ENCODE measurements at places on chromosomes 2 and 18. TPM values are rescaled to one million over a fixed set of nuclear protein-coding genes. Genes with fewer than 3 reads are reported as not detected.

DNA sequence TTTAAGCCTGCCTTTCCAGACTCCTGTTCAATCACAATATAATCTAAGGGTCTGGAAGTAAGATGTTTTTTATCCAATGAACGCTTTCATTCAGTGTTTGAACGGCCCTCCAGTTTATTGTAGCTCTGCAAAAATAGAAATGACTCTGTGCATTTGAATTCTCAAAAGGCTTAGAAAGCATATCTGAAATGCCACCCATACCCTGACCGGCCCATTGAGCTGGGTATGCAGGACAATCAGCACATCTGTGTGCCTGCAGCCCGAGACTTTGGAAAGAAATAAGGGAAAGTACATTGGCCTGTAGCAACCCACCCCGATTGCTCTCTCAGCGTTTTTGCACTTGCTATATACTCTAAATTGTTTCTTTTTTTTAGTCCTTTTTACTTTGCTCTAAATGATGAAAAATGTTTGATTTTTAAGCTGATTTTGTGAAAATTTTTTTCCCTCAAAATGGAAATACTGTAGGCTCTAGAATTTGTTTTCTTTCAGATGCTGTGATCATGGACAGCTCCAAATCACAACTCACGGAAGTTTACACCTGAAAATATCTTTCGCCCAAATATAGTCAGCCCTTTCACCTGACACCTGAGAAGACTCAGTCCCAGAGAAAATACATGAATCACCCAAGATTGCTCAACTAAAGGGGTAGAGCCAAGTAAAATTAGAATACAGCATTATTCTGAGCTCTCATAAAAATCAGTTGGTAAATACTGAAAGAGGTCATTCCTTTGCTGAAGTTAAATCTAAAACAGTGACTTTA lies 194.5 kb upstream of the SIX3 start:
- no peak overlapping the region for H3K27ac ChIP-seq
- no peak for DNase-seq
- H3K4me3 ChIP-seq, result no peak overlapping the region
- H3K4me1 ChIP-seq, result peaks cover 6% of the 10 kb centered on the region
- no peaks in the 10 kb centered on the region for H3K27me3 ChIP-seq

- H3K36me3 ChIP-seq, result no peaks in the 10 kb centered on the region
- peaks cover 12% of the 10 kb centered on the region for H3K4me1 ChIP-seq
- no peaks in the 10 kb centered on the region for H3K27me3 ChIP-seq
- no peak for DNase-seq
- no peak overlapping the region for H3K27ac ChIP-seq
Measured at GRCh38 chr18:34932792-34933466, 108.3 kb upstream of the MAPRE2 start.

DNA sequence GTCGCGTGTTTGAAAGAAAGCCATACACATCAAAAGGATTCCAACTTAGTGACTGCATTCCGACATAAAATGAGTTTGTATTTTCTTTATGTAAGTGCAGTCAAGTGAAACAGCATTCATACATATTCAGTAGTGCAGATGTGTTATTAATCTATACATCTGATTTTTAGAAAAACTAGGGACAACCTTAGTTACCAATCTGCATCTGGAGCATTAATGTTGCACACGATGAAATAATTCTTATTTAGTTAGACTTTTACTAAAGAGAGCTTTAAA lies 1.9 kb downstream of the GORASP2 start:
- peaks cover 27% of the 10 kb centered on the region for H3K4me1 ChIP-seq
- no peak for DNase-seq
- H3K27me3 ChIP-seq, result no peaks in the 10 kb centered on the region
- peak overlapping the region; percentile 81 for H3K4me3 ChIP-seq

DNA sequence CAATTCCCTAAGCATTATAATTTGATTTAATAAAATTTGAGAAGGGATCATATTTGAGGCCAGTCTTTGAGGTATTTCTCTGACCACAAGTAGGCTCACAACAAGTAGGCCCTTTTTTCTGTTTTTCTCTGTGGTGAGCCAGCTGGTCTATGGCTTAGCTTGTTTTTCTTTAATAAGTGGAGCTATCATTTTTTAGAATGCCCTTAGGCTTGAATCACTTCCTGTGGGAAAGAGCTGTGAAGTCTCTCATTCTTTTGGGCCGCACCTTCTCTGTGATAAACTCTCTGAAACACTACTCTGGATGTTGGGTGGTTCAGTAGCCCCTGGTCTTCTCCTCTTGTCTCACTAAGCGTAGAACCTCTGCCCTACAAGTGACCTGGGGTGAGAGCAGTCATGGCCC lies 235.9 kb downstream of the SUCLG1 start:
- no peak overlapping the region for H3K27ac ChIP-seq
- H3K4me1 ChIP-seq, result no peaks in the 10 kb centered on the region
- H3K4me3 ChIP-seq, result no peak overlapping the region

GRCh38 chr2:239154971-239155805 lies 245.6 kb downstream of the HDAC4 start:
- no peak for DNase-seq
- no peaks in the 10 kb centered on the region for H3K27me3 ChIP-seq
- peak overlapping the region; percentile 71 for H3K27ac ChIP-seq
- peaks cover 28% of the 10 kb centered on the region for H3K36me3 ChIP-seq
- H3K4me1 ChIP-seq, result peaks cover 16% of the 10 kb centered on the region

- H3K27ac ChIP-seq, result no peak overlapping the region
- peaks cover 4% of the 10 kb centered on the region for H3K4me1 ChIP-seq
- no peaks in the 10 kb centered on the region for H3K36me3 ChIP-seq
Measured at GRCh38 chr2:120616261-120616660, 119.4 kb upstream of the GLI2 start.

DNA sequence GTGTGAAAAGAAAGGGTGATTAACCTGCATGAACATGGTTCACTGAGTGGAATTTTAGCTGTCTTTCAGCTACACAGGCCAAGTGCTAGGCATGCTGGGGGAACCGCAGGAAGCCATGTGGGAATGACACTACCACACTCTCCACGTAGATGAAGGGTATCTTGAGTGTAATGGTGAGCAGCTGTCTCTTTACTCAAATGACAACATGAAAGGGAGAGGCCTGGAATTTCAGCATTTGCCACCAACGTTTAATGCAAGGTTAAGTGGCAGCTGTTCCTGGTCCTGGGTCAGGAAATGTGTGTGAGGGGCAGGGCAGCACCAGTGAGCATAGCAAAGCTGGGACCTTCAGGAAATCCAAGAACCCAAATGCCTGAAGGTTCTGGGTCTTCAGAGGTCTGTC lies 588.4 kb downstream of the SLC4A3 start:
- no peak for DNase-seq
- no peaks in the 10 kb centered on the region for H3K4me1 ChIP-seq
- H3K27me3 ChIP-seq, result no peaks in the 10 kb centered on the region
- no peak overlapping the region for H3K4me3 ChIP-seq
- H3K36me3 ChIP-seq, result no peaks in the 10 kb centered on the region
- H3K27ac ChIP-seq, result no peak overlapping the region

GRCh38 chr2:133223226-133223625 lies 345.0 kb downstream of the NCKAP5 start:
- no peaks in the 10 kb centered on the region for H3K27me3 ChIP-seq
- no peaks in the 10 kb centered on the region for H3K36me3 ChIP-seq
- DNase-seq, result no peak
- no peak overlapping the region for H3K27ac ChIP-seq
- H3K4me3 ChIP-seq, result no peak overlapping the region

- no peaks in the 10 kb centered on the region for H3K36me3 ChIP-seq
- DNase-seq, result no peak
- no peaks in the 10 kb centered on the region for H3K4me1 ChIP-seq
Measured at GRCh38 chr2:11551569-11552259, 17.9 kb downstream of the GREB1 start.

GRCh38 chr2:128686497-128686859 lies 367.8 kb upstream of the HS6ST1 start:
- H3K4me3 ChIP-seq, result no peak overlapping the region
- H3K27me3 ChIP-seq, result no peaks in the 10 kb centered on the region
- H3K4me1 ChIP-seq, result no peaks in the 10 kb centered on the region
- no peak for DNase-seq
- H3K27ac ChIP-seq, result no peak overlapping the region
- no peaks in the 10 kb centered on the region for H3K36me3 ChIP-seq

- no peak overlapping the region for H3K4me3 ChIP-seq
- H3K4me1 ChIP-seq, result peaks cover 14% of the 10 kb centered on the region
- H3K27me3 ChIP-seq, result no peaks in the 10 kb centered on the region
- DNase-seq, result no peak
- no peaks in the 10 kb centered on the region for H3K36me3 ChIP-seq
- no peak overlapping the region for H3K27ac ChIP-seq
Measured at GRCh38 chr18:13371689-13372418, 153.3 kb downstream of the LDLRAD4 start.

GRCh38 chr2:28635191-28635611 lies 116.4 kb upstream of the PPP1CB start:
- DNase-seq, result peak; percentile 62
- peaks cover 36% of the 10 kb centered on the region for H3K4me1 ChIP-seq
- H3K27ac ChIP-seq, result peak overlapping the region; percentile 88
- H3K4me3 ChIP-seq, result no peak overlapping the region
- H3K36me3 ChIP-seq, result no peaks in the 10 kb centered on the region
- H3K27me3 ChIP-seq, result no peaks in the 10 kb centered on the region

ASTL gene
- not detected for total RNA-seq

KHK gene
- total RNA-seq, result 5.4 TPM

CROCC2 gene
- total RNA-seq, result not detected

KCNG2 gene
- total RNA-seq, result 0.55 TPM

ALKAL2 gene
- total RNA-seq, result not detected

PDE11A gene
- total RNA-seq, result 4.5 TPM

ARHGEF33 gene
- total RNA-seq, result 0.52 TPM

ATRAID gene
- total RNA-seq, result 131 TPM

COL3A1 gene
- total RNA-seq, result 13.8 TPM

UBXN4 gene
- 76.7 TPM for total RNA-seq

SMPD4 gene
- 23.9 TPM for total RNA-seq

COLEC12 gene
- 6.1 TPM for total RNA-seq

ALK gene
- total RNA-seq, result not detected

Data from gastrocnemius medialis (tissue), 4 donors.